ENCODE measurements at places on chromosomes 2 and 18.
A peak's percentile ranks its signal among the peaks of the same experiment; 100 is the strongest.

DNA sequence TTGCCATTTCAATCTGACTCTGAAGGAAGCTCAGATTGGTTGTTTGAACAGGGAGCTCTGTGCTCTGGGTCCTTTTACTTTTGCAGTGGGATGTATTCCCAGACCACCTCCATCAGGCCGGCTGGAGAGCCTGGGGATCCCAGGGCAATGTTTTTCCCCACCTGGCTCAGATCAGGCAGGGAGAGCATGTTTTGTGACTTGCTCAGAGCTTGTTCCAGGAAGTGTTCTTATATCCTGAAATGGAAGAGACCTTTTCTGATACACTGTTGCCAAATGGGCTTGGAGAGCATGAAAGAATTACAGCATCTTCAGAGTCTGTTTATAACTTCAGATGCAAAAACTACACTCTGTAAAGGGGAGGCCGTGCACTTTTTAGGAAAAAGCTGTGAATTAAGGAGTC, 56.0 kb downstream of the LIPG start:
- DNase-seq: no peak
- no peaks in the 10 kb centered on the region for H3K4me1 ChIP-seq
- H3K4me3 ChIP-seq: no peak overlapping the region
- H3K27me3 ChIP-seq: peaks cover 19% of the 10 kb centered on the region

GRCh38 chr2:38739524-38739923, 11.6 kb downstream of the SRSF7 start:
- DNase-seq: no peak
- peaks cover 75% of the 10 kb centered on the region for H3K36me3 ChIP-seq
- no peak overlapping the region for H3K4me3 ChIP-seq
- no peaks in the 10 kb centered on the region for H3K27me3 ChIP-seq
- H3K4me1 ChIP-seq: peaks cover 15% of the 10 kb centered on the region
- peak overlapping the region; percentile 43 for H3K27ac ChIP-seq

DNA sequence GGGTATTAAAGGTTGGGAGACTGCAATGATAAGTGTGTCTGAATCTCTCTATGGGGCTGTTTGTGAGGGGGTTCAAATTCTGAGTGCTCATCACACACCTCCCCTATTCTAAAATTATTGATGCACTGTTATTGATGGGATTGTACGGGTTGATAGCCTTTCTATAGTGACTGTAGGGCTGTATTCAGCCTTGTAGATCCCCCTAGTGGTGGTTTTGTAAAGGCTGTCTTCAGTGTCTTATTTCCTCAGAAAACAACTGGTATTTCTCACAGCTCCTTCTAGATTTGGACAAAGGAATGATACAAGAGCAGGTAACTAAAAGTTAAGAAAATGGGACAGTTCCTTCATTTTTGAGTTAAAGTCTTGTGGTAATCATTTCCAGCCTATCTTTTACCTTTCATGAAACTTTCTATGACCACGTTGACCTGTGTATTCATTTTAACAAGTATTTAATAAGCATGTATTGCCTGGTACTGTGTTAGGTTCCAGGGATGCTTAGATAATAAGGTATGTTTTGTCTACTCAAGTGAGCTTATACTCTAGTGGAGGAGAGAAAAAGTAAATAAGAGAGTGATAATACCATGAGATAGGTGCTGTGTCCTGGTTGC, 21.2 kb downstream of the SMAD4 start:
- H3K27me3 ChIP-seq: no peaks in the 10 kb centered on the region
- no peak overlapping the region for H3K4me3 ChIP-seq
- peaks cover 58% of the 10 kb centered on the region for H3K36me3 ChIP-seq

DNA sequence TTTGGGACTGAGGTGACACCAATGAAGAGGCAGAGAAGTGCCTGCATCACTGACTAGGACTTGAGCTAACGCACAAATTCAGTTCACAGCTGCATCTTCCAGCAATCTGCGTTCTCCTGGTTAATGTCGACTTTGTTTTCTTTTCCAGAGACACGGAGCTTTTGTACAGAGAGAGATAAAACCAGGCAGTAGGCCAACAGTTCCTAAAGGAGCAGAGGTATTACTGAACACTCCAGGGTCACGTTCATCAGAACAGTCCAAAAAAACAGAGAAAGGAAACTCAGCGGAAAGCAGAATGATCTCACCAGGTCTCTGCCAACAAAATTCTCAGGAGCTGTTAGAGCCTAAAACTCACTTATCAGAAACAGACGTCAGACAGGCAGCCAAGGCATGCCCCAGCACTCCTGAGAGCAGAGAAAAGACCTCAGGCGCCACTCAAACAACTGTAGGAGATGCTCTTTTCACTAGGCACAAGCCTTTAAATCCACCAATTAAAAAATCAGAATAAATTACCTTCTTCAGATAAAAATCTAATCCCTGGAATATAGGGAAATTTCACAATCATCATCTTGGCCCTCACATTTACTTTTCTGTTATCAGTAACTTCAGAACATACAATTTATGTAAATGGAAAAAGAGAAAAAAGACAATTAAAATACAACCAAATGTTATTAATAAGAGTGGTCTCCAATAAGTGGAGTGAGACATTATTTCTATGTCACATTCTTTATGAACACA, 95.9 kb upstream of the SPTBN1 start:
- no peak for DNase-seq
- no peaks in the 10 kb centered on the region for H3K36me3 ChIP-seq
- H3K4me1 ChIP-seq: no peaks in the 10 kb centered on the region
- no peak overlapping the region for H3K27ac ChIP-seq
- peaks cover 24% of the 10 kb centered on the region for H3K27me3 ChIP-seq

GRCh38 chr18:9404565-9405060, 70.0 kb downstream of the TWSG1 start:
- H3K4me3 ChIP-seq: no peak overlapping the region
- H3K4me1 ChIP-seq: peaks cover 5% of the 10 kb centered on the region
- peaks cover under 1% of the 10 kb centered on the region for H3K27me3 ChIP-seq
- no peaks in the 10 kb centered on the region for H3K36me3 ChIP-seq
- DNase-seq: no peak
- H3K27ac ChIP-seq: no peak overlapping the region

- no peaks in the 10 kb centered on the region for H3K27me3 ChIP-seq
- peaks cover 46% of the 10 kb centered on the region for H3K4me1 ChIP-seq
- H3K4me3 ChIP-seq: no peak overlapping the region
- DNase-seq: no peak
- H3K36me3 ChIP-seq: peaks cover 70% of the 10 kb centered on the region
- H3K27ac ChIP-seq: no peak overlapping the region
Measured at GRCh38 chr2:238021327-238021726, 39.5 kb upstream of the SCLY start.

DNA sequence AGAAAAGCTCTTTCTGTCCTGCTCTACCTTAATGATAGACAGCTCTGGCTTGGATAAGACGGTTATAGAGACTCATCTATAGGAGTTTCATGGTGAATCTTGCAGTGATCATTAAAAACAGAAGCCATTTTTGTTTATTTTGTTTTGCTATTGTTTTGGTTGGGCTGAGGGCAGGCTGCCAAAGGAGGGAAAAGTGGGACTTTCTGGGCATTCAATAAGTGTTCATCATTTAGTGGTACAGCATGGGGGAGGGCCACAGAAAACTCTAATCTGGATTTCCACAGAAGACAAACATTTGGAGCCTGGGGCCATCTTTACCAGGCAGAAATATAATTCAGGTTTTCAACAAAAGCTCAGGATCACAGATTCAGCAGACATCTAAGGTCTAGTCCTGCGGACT, 62.4 kb upstream of the EFEMP1 start:
- H3K27ac ChIP-seq: no peak overlapping the region
- H3K4me3 ChIP-seq: no peak overlapping the region
- H3K4me1 ChIP-seq: no peaks in the 10 kb centered on the region
- no peaks in the 10 kb centered on the region for H3K36me3 ChIP-seq

DNA sequence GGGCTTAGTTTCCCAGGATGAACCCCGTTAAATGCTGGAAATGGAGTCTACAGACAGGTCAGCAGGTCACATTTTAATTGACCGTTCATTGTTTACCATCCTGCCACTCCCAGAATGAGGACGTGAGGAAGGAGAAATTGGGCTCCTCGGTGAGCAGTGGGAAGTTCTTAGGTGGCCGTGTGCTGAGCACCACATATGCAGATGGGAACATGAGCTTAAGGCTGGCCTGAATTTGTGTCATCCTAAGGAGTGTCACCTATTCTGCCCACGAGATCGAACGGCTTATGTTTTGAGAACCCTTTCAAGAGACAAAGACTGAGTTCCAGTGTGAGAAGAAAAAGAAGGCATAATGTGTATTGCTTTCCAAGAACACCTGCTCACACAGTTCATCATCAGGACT, 234.4 kb upstream of the PXDN start:
- H3K4me1 ChIP-seq: no peaks in the 10 kb centered on the region
- no peak for DNase-seq
- no peak overlapping the region for H3K4me3 ChIP-seq
- H3K36me3 ChIP-seq: no peaks in the 10 kb centered on the region

DNA sequence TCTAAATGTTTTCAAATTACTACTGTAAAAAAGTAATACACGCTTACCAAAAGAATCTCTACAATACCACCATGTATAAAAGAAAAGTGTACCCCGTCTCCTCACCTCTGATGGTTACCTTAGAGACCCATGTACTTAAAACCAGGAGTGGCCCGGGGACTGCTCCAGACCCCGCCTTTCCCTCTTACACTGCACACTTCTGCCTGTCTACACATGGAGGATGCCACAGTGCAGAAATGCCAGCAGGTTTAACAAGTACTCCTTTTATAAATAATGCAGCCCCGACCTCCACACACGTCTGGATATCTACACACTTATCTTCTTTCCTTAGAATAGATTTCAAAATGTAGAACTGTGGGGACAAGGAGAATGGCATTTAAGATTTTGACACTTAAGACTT, 5.3 kb downstream of the HDAC4 start:
- no peak for DNase-seq
- H3K27ac ChIP-seq: no peak overlapping the region
- H3K27me3 ChIP-seq: no peaks in the 10 kb centered on the region
- H3K36me3 ChIP-seq: peaks cover 14% of the 10 kb centered on the region

DNA sequence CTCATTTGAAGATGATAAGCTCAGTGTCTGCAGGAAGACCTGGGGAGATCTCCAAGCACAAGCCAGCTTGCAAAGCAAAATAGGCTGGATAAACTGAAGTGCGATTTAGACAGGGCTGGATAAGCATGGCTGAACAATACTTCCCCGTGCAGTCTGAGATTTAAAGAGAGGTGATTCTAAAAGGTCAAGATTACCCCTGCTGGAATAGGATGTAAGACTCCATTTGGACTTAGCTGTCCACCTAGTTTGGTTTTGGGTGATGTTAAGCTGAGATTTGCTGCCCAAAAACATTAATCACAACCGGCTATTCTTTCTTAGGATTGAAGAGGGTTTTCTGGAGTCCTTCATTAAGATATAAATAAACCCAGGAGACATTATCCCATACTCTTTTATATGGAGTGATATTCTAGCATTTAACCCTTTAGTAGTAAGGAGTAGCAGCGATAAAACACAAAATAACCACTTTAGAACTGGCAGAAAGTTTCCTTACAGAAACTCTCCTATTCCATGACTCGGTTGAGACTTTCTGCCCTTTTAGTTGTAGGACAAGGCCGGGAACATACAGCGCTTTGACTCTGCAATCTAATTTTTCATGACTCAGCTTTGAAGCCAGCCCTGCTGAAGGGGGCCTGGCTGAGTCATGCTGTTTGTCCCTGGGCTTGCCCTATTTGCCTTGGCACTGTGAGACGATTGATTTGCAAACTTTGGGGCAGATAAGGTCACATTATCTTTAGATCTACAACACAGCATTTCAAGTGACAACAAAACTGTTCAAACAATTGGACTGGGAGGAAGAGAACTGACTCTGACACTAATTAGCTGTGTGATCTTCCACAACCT, 238.2 kb downstream of the GCA start:
- DNase-seq: no peak
- H3K4me3 ChIP-seq: no peak overlapping the region
- no peaks in the 10 kb centered on the region for H3K27me3 ChIP-seq
- H3K27ac ChIP-seq: no peak overlapping the region

- H3K27me3 ChIP-seq: no peaks in the 10 kb centered on the region
- H3K27ac ChIP-seq: no peak overlapping the region
- DNase-seq: no peak
- H3K4me3 ChIP-seq: no peak overlapping the region
- peaks cover 3% of the 10 kb centered on the region for H3K36me3 ChIP-seq
Measured at GRCh38 chr2:168757223-168757622, 45.2 kb upstream of the NOSTRIN start.

DNA sequence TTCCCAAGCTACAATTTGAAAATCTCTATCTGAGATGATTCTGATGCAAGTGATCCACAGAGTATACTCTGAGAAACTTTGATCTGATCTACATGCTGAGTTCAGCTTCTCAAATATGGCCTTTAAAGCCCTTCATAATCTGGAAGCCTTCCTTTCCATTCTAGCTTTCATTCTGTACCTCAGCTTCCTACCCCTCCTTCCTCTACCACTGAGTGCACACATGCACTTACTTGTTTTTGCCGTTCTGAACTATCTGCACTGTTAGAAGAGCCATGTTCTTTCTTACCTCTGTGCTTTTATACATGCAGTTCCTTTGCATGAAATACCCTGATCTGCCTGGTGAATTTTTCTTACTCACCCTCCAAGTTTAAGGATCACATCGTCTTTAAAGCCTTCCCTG, 25.0 kb downstream of the REL start:
- no peaks in the 10 kb centered on the region for H3K27me3 ChIP-seq
- H3K36me3 ChIP-seq: peaks cover 75% of the 10 kb centered on the region

- no peak overlapping the region for H3K27ac ChIP-seq
- no peaks in the 10 kb centered on the region for H3K36me3 ChIP-seq
Measured at GRCh38 chr2:238644095-238645081, 203.5 kb upstream of the TWIST2 start.

DNA sequence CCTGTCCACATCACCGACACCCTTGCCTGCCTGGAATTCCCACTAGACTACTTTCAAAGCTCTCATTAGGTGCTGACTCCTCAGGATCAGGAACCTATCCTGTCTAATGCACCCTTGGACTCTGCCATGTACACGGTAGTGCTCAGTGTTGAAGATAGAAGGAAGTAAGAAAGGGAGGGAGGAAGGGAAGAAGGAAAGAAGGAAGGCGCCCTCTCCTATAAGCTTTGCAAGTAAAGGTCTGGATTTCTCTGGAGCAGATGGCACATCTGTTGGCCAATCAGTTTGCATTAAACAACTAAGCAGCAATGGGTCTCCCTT, 45.3 kb downstream of the SCTR start:
- H3K4me1 ChIP-seq: no peaks in the 10 kb centered on the region
- no peak for DNase-seq
- no peaks in the 10 kb centered on the region for H3K36me3 ChIP-seq
- no peak overlapping the region for H3K27ac ChIP-seq
- peaks cover under 1% of the 10 kb centered on the region for H3K27me3 ChIP-seq

DNA sequence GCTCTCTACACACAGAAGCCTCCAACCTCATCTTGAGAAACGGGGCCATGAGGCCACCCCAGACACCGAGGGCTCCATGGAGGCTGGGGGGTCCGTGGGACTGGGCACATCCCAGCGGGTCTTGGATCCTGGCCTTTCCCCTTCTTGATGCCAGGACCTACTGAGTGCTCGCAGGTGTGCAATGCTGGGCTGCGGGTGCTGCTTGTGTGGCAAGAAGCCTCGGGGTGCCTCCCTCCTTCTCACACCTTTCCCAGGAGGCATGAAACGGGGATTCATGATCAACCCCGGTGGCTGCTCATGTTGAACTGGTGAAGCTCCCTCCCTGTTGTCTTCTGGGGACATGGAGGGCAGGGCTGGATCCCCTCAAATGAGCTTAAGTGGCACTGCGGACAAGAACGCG, 2.0 kb upstream of the BUB1 start:
- H3K36me3 ChIP-seq: peaks cover 17% of the 10 kb centered on the region
- peaks cover 6% of the 10 kb centered on the region for H3K27me3 ChIP-seq
- H3K27ac ChIP-seq: peak overlapping the region; percentile 12
- H3K4me1 ChIP-seq: peaks cover 29% of the 10 kb centered on the region
- H3K4me3 ChIP-seq: peak overlapping the region; percentile 40
- no peak for DNase-seq

- H3K4me1 ChIP-seq: no peaks in the 10 kb centered on the region
- H3K4me3 ChIP-seq: no peak overlapping the region
- no peaks in the 10 kb centered on the region for H3K36me3 ChIP-seq
- no peak for DNase-seq
Measured at GRCh38 chr18:71068338-71068737, 779.5 kb downstream of the SOCS6 start.
